Stimulated activated CD8-positive, alpha-beta memory T cell treated with anti-CD3 and anti-CD28 coated beads, Interleukin-15, amount 100 ng/mL, for 4 hours (primary cell): ENCODE measurements at places on chromosomes 4 and X.

GRCh38 chr4:54318904-54319303 is 89.8 kb downstream of the PDGFRA start:
- DNase-seq, result no peak

- no peak for DNase-seq
Measured at GRCh38 chr4:181792641-181793040, 450.6 kb upstream of the TENM3 start.

- no peak for DNase-seq
Measured at GRCh38 chrX:44489515-44489914, 53.1 kb downstream of the FUNDC1 start.

DNA sequence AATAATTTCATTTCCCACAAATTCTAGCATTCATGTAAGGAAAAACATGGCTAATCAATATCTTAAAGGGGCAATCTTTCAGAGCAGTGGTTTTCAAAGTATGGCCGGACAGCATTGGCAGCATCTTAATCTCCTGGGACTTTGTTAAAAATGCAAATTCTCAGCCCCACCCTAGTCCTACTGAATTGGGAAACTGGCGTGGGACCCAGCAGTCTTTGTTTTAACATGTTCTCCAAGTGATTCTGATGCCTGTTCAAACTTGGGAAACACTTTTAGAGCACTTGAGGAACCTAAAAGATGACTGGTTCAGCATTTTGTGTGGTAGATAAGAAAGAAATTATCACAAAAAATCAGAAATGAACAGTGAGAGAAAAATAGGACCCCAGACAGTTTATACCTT is 65.7 kb downstream of the ZFX start:
- DNase-seq, result no peak

GRCh38 chr4:73684097-73684496 is 56.3 kb upstream of the CXCL8 start:
- no peak for DNase-seq

GRCh38 chrX:98501426-98501825 is 1617.7 kb downstream of the RPA4 start:
- DNase-seq, result no peak

DNA sequence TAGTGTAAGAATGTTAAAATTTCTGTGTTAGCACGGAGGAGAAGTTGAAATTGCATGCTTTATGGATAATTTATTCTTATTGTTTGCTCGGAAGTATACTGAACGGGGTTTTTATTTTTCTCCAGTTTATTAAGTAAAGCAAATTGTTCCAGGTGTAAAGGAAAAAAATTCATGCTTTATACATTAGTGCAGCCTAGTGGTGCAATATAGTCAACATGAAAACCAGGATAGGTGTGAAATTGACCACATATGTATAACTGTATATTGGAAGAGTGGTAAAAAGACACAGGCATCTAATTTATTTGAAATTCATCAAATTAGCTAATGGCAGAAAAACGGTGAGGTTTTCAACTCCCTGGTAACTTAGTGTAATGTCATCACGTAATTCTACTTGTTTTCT is 959 bp downstream of the BRS3 start:
- DNase-seq, result no peak

DNA sequence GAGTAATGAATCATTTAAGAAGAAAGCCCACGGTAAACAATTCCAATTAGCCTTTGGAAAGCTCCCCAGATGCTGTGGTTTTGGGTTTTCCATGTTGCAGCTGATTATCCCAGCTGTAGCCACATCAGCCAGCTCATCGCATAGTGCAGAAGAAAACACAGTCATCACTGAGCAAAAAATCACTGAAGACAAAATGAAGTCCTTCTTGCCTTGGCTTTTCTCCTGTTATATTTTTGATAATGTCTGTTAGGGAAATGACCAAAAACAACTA is 193.0 kb upstream of the C1QTNF7 start:
- DNase-seq, result no peak

GRCh38 chrX:19776753-19777152 is 110.6 kb downstream of the SH3KBP1 start:
- no peak for DNase-seq

DNA sequence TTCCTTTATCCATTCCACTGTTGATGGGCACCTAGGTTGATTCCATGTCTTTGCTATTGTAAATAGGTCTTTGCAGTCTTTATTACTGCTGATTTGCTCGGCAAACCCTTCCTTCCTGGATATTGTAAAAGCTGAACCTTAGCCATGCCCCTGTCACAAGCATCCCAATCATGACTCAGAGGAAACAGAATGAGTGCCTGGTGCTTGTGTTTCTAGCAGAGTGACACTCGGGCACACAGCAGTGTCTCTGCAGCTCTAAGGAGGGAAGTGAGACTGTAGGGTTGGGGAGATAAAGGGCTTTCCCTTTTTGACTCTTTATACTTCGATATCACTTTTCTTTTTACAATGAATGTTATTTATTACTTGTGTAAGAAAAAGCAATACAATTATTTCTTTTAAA is 83.3 kb downstream of the AKAP4 start:
- no peak for DNase-seq

GRCh38 chrX:1851527-1851926 is 236.7 kb downstream of the ASMT start:
- DNase-seq, result no peak

DNA sequence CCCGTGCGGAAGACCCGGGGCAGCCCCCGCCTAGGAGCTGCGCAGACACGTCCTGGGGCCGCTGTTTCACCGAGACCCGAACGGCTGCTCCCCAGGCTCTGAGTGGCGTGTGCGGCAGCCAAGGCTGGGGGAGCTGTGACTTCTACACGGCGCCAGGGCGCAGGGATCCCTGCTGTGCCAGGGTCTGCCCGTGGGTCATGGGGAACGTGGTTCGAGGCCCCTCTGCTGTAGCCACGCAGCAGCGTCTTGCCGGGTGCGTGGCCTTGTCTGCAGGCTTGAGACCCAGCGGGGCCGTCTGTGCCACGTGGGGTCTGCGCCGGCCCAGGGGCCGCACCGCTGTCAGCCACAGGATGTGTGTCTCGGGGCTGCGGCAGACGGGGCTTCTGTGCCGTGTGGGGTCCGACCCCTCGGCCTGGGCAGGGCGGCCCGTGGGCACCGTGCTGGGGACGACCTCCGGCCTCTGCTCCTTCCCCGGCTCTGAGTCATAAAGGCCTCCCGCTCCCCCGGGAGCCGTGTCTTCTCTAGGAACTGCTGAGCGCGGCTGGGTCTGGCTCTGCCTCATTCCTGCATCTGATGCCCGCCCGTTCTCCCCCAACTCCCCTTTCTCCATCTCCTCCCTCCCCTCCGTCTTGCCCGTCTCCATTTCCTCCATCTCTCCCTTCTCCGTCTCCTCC is 12.7 kb upstream of the GTPBP6 start:
- no peak for DNase-seq

- DNase-seq, result no peak
Measured at GRCh38 chr4:152454398-152455011, 81.4 kb downstream of the FBXW7 start.

- DNase-seq, result no peak
Measured at GRCh38 chr4:154616731-154617130, 4.3 kb upstream of the FGG start.

- DNase-seq, result no peak
Measured at GRCh38 chr4:71338846-71339593, at the start of gene SLC4A4. Gene SLC4A4, plus strand, starts transcription at chr4:71339020.

GRCh38 chrX:91435395-91435794 is 756 bp downstream of the PABPC5 start:
- no peak for DNase-seq

DNA sequence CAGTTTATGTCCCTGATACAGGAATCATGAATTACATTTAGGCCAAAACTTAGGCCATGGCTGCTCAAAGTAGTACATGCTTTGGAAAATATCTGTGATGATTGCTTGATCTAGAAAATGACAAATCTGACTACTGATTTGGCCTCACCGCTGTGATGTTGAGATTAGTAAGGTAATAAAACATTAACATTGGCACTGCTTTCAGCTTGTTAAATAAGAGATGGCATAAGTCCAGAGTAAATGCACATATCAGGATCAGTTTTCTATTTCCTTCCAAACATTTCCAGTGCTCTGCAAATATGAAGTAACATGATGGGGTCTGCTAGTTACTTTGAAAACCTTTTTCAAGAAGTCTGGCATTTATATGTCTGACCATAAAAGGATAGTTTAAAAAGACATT is 687.3 kb upstream of the ACTRT1 start:
- DNase-seq, result no peak
